Nucleus accumbens (tissue), 56 donors: ENCODE measurements at places on chromosomes 5 and 9.

- no peak for DNase-seq
These were observed 4.1 kb downstream of the KIF12 start for GRCh38 chr9:114094971-114095370.

GRCh38 chr5:38478166-38478565 lies 78.3 kb downstream of the LIFR start:
- no peak for DNase-seq

DNA sequence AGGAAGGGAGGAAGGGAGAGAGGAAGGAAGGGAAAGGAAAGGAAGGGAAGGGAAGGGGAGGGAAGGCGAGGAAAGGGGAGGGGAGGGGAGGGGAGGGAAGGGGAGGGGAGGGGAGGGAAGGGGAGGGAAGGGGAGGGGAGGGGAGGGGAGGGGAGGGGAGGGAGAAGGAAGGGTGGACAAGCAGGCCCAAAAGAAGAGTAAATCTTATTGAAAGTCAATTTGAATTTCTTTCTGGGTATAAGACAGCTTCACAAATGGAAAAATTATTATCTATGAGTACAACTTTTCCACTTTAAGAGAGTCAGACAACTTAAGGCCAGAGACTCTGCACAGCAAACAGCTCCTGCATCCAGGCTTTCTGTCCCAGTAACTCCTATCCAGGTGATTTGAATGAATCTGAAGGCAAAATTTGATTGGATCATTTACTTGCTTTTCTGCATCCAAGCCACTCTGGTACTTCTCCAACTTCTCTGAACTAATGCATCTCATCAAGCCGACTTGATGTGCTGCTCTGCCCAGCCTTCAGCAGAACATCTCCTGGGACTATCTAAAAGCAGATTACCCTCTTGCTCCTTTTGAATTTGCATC lies 363.4 kb upstream of the KIF2A start:
- no peak for DNase-seq

DNA sequence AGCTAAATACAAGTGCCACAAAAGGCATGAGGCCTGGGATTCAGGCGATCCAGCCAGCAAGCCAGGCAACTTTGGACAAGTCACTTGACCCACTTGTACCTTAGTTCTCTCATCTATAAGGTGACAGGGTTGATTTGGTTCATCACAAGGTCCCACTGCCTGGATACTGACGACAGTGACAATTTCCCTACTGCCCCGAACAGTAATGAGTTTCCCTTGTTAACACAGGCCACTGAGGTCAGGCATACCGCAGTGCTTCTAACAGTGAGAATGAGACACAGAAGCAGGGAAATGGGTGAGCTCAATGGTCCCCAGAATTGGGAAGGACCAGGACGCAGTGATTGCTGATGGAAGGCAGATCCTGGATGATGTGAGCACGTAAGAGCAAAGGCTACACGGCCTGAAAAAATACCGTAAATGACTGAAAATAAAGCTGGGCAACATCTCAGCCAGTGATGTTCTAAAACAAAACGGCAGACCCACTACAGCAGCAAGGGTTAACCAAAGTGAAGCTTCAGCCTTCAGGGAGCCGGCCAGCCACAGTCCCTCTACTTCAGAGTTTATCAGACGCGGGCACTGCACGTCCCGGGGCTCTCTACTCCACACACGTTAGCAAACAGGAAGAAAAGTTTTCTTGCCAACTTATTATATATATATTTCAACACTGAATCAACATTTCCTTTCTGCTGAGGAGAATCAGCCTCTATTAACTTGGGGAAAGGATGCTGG lies 846 bp downstream of the MGAT1 start:
- no peak for DNase-seq

DNA sequence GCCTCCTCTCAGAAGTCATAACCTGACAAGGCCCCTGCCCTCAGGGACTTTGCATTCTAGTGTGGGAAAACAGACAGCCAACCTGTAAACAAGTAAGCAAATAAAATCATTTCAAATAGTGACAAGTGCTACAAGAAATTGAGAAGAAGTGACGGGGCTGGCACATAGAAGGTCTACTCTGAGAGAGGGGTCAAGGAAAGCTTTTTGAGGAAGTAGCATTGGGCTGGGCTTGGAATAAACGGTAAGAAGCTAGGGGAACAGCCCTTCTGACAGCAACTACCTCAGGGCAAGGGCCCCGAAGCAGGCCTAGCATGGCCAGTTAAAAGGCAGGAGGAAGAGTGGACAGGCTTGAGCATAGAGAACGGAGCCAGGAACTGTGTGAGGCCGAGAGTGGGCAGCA lies 4.8 kb upstream of the SLC2A8 start:
- no peak for DNase-seq

- no peak for DNase-seq
These were observed 14.7 kb downstream of the FBP1 start for GRCh38 chr9:94624629-94625028.

- DNase-seq, result no peak
These were observed 53.9 kb upstream of the TMEM171 start for GRCh38 chr5:73066466-73066865.

- DNase-seq, result no peak
These were observed 17.8 kb upstream of the SPATA31E1 start for GRCh38 chr9:87864915-87865314.

GRCh38 chr9:108618906-108619550 lies 236.8 kb downstream of the ACTL7B start:
- DNase-seq, result no peak

- DNase-seq, result no peak
These were observed 80.0 kb upstream of the LRRTM2 start for GRCh38 chr5:138955013-138955660.

DNA sequence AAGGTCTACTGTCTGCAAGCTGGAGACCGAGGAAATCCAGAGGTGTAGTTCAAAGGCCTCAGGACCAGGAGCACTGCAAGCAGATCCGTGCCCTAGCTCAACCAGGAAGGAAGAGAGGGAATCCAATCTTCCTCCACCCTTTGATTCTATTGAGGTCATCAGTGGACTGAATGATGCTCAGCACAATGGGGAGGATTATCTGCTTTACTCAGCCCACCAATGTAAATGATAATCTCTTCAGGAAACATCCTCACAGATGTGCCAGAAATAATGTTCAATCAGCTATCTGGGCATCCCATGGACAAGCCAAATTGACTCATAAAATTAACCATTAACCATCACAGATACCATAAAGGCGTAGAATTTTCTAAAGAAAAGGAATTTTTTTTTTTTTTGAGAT lies 92.0 kb downstream of the BASP1 start:
- DNase-seq, result no peak

DNA sequence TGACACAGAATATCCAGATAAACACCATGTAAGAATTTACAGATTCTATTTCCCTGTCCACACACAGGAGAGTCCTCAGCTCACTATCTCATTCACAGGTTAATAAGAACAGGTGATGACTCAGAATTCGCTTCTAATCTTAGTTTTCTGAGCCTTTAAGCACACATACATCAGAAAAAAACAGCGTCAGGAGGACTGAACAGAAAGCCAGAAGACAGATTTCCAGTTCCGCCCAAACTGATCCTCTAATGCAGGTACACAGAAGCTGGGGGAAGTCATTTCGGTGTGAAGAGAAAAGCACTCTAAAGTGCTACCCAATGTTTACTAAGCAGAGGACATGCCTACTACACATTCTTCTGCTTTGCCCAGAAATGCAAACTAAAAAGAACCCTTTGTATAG lies 1.6 kb downstream of the CEMIP2 start:
- DNase-seq, result no peak

DNA sequence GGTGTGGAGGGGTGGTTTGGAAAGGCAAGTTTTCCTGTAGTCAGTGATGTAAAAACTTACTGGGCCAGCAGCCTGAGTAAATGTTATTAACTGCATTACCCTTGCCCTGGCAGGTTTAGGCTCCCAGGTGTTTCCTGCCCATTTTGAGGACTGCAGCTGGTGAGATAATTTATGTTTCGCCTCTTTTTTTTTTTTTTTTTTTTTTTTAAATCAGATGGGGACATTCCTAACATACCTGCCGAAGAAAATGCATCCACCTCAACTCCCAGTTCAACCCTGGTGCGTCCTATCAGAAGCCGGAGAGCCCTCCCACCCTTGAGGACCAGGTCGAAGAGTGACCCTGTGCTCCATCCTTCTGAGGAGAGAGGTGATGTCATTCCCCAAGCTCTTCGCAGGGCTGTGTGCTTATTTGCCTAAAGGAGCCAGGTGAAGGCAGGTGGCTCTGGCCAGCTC lies 60.6 kb downstream of the ENTREP1 start:
- DNase-seq, result no peak

DNA sequence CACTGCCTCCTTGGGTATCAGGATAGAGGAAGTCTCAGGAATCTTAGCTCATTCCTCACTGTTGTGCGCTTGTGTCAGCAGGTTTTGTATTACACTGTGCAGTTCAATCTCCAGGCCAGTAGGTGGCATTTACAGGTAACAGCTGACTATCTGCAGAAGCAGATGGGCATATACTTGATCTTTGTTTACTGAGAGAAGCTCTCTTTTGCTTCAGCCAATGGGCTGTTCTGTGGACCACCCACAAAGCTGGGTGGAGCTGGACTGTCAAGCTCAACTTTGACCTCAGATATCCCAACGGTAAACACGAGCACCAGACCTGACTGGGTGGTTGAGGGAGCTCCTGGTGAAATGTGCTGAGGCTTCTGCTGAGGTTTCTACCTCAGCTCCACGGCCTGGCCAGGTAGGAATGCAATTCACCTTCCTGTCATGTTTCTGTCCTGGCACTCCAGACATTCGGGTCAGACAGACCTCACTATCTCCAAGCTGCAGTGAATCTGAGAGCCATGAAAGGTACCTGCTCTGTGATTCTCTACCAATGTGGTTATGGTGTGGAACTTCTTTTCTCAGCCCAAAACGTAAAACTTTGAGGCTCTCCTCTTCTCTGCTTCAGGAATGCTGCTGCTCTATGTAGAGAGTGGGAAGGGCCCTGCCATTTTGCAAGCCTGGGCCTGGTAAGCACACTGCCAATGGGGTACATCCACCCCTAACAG lies 167.9 kb upstream of the ACTBL2 start:
- DNase-seq, result no peak

DNA sequence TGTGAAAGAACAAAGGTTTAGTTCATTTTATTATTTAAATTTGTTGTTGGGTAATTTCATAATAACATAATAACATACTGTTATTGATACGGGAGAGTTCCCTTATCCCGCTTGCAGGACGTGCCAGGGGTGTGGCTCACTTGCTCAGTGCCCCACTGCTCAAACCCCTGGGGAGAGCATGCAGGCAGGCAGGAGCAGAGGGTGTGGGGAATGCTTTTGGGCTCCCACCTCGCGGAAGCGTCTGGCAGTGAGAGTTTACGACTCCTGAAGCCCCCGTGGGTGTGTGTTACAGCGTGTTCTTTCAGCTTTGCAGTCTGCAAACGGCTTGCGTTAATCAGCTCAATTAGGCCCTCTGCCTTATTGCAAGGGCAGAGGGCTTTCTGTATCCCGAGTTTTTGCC lies 675.9 kb downstream of the SEMA5A start:
- no peak for DNase-seq

DNA sequence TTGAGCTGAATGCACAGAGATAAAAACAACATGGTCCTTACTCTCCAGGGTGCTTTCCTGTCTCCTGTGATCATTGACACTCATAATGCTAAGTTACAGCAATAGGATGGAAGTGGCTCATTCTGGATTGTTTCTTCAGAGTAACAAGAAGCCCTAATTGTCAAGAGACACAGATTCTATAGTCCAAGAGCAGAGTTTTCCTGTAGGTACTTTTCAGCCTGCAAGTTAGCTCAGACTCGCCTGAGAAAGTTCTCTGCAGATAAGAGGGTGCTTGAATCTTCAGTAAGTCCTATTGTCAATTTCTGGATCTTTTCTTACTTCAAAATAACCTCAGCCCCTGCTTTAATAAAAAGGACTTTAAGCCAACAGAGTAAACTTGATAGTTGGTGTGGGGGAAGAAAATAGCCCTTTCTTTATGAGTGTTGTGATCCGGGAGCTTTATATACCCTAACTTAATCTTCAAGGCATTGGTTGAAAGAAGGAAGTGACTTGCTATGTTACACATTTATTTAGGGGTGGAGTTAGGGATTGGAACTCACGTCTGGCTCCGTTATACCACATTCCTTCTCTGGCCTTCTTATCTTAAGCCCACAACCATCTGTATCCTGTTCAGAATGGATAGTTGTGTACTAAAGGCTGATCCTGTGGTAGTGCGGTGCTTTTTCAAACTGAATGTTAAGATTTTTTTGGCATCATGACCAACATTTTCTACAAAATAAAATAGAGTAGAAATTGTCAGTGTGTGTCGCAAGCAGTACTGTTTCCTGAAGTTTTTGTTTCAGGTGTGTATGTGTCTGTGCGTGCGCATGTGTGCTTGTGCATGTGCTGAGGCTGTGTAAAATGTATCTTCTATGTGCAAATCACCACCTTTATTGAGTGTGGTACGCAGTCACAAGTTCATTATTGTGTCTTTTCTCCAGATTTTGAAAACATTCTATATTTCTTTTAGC lies 173.9 kb downstream of the WDR70 start:
- no peak for DNase-seq

- DNase-seq, result no peak
These were observed 175.7 kb upstream of the OTULINL start for GRCh38 chr5:14405706-14406553.

GRCh38 chr9:90858457-90858901 lies 56.9 kb downstream of the SYK start:
- DNase-seq, result no peak

GRCh38 chr9:26244661-26245451 lies 566.6 kb upstream of the TUSC1 start:
- no peak for DNase-seq

DNA sequence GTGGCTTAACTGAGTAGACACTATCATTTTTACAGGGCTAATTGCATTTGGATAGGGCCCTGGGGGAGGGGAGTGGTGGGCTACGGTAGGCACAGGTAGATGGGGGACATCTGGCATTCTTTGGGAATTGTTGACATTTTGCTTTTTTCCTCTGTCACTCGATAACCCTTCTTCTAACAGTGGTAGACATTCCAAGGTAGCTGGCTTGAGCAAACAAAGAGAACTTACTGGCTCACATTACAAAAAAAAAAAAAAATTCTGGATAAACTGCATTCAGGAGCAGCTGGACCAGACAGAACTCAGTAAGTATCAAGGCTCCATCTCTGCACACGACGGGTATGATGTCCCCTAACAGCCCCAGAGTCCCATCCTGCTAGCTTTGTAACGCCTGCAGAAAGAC lies 585.2 kb downstream of the ZNF608 start:
- no peak for DNase-seq

GRCh38 chr9:137682428-137683105 lies 63.8 kb downstream of the EHMT1 start:
- DNase-seq, result no peak

GRCh38 chr5:159956074-159956473 lies 39.8 kb downstream of the ADRA1B start:
- DNase-seq, result no peak

DNA sequence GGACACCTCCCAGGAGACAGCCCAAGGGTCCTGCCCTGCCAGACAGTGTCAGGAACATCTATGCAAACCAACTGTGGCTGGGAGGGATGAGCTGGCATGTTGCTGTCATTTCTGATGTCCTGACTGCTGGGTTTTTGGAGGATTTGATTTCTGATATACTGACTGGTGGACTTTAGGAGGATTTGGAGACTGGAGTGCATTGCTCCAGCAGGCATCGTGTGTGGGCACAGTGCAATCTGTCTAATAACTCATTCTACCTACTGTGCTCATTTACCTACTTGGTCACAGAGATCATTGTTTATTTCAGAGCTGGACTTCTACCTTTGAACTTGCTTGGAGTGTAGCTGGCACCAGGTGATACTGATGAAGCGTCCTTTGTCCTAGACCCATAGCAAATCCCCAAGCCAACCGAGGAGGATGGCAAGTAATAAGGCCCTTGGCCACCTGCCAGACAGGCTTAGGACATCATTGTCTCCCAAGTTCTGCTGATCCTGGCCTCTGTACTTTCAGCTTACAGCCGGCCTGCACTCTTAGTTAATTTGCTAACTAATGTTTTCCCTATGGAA lies 124.3 kb upstream of the ICE1 start:
- DNase-seq, result peak; percentile 17

- DNase-seq, result no peak
These were observed 38.1 kb downstream of the CMYA5 start for GRCh38 chr5:79727451-79728355.
